GM18507 (cell line): ENCODE measurements at places on chromosomes 5 and 9.
A peak's percentile ranks its signal among the peaks of the same experiment; 100 is the strongest.

- DNase-seq = no peak
Observed at GRCh38 chr9:137305060-137305797, 3.2 kb upstream of the NRARP start.

DNA sequence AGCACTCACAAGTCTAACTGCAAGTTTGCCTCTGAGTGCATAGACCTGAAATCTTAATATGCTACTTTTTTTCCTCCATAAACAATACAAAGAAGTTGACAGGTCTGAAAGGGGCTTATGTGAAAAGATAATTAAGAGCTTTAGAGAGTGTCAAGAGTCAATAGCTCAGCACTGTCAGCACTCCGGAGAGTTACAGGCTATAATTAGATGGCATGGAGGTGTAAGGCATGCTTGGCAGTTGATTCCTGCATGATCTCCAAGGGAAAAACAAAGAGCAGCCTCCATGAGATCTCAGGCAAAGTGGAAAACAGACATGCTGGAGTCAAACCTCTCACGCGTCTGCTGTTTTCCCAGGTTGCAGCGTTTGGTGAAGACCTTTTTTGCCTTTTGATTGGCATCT is 468.7 kb downstream of the TLE4 start:
- no peak for DNase-seq

DNA sequence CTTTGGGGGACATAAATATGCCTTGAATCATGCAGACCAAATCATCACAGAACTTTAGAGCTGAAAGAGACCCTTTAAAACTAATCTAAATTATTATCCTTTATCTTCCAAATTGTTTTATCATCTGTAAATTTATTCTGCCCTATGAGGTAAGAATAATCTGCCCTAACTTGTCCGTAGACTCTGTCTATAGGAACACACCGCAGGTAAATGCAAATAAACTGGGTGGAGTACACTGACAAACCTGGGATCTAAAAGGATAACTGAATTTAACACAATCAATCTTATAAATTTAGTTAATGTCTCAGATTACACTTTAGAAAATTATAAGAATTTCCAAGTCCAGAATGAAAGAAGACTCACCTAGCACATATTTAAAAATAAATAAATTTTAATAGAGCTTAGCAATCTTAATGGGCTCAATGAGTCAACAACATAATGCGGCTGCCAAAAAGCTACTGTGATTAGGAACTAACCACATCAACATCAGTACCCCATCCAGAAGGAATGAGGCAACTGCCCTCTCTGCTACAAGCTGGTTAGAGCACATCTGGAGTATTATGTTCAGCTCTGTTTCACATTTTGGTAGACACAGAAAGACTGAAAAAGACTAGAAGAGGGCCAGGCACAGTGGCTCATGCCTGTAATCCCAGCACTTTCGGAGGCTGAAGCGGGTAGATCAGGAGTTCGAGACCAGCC is 5.6 kb downstream of the MEGF9 start:
- no peak for DNase-seq

- no peak for DNase-seq
Observed at GRCh38 chr5:76292620-76293322, 110.3 kb upstream of the IQGAP2 start.

GRCh38 chr9:117030254-117030768 is 343.2 kb downstream of the TRIM32 start:
- DNase-seq = no peak

- DNase-seq = no peak
Observed at GRCh38 chr9:98484162-98484561, 224.6 kb downstream of the GABBR2 start.

DNA sequence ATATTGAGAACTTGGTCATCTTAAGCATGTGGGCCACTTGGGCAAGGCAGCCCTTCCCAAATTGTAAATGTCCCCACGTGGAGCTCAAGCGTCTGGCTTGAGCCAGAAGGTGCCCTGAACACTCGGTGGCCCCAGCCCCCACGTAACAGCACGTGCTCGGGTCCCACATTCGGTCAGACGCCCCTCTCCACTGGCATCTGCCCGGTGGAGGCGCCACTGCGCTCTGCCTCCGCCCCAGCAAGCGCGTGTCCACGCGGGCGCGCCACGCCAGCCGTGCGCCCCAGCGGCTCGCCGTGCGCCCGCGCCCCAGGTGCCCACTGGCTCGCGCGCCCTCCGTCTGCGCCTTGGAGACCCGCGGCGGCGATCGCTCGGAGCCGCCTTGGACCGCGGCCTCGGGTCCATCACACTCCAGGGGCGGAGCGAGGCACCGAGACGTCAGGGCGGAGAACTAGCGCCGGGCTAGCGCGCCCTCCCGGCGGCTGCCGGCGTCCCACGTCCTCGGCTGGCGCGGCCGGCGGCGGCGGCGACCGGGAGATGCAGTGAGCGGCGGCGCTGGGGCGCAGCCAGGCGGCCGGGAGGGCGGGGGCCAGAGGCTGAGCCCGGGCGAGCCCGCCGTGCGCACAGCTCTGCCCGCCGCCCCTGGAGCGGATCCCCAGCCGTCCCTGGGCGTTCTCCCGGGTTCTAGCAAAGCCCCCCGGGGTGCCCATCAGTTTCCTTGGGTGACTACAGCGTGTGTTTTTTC is at the start of gene PALM2AKAP2:
Gene PALM2AKAP2 (plus strand): TSS at position 488 of the 742 bp plus-strand sequence. CDS start 291 bp downstream, outside the sequence.
- DNase-seq = no peak

DNA sequence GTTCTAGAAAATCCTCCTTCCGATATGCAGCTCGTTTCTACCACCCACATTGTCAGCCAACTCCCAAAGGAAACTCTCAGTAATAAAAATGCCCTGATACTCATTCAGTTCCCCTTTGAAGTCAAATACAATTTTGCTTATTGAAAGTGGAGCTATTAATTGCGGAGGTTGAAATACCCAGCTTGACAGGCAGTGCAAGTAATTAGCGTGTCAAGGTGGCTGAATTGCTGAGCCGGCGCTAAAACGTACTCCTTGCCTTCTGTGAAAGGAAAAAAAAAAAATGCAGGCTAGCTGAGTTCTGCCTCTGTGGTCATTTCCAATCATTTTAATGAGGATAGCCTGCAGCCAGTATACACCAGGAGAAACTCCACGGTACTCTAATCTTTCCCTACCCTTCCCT is 165.5 kb downstream of the RORB start:
- no peak for DNase-seq

DNA sequence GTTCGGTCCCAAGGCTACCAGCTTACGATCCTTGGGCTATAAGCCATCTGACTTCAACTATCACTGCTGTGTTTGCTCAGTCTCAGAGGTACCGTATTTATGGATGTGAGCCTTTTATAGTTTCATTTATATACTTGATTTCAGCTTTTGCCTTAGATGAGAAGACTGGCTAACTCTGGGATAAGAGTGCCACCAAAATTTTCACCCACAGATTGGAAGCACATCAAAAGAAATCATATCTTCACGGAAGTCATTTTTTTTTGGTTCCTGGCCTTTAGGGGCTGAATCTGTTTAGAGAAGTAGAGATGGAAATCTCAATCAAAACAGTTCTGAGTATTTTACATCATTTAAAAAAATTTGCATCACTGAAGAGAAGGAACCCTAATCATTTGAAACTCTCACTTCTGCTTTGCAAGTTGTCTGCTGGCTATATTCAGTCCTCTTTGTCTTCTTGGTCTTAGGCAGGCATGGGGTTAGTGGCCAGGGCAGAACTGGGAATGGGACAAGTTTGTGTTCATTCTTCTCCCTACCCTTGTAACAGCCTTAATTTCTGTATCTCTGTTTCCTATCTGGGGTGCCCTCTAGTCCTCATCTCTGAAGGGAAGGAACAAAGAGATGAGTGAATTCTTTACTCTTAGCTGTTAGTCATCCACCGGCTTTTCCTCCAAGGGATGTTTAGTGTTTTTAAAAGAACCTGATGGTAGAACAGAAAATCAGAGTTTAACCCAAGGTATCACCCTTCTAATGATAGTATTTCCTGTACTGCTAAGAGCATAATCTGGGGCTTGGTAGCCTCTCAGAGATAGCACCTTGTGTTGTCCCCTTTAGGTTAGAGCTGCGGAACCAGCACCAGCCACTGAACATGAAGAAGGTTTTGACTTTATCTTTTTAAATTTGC is 14.1 kb upstream of the TNFAIP8 start:
- no peak for DNase-seq

DNA sequence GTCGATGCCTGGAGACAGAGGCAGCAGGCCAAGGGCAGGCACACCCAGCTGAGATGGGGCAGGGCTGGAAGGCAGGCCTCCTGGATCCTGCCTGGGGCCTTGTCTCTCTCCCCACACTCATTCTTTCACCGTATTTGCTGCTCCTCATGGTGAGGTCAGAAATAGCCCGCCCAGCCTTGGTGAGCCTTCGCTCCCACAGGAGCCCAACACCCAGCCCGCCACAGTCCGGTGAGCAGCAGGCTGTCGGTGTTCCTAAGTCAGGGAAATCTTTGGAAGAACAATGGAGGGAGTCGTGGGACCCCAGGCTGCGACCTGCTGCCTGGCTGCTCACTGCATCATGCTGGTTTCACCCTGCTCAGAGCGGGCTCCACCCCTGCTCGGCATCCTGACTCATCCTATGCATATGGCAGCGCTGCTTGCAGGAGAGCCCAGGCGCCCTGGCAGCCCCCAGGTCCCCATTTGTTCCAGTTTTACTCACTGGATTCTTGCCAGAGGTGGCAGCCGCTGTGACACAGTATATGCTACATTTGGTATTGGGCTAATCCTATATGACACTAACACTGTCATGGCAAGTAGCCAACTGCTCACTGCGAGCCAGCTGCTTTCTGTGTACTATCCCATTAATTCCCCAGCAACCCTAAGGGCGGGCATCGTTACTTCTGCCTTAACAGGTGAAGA is 53.2 kb upstream of the NCS1 start:
- no peak for DNase-seq

GRCh38 chr9:116713271-116713670 is 26.2 kb downstream of the TRIM32 start:
- DNase-seq = no peak

DNA sequence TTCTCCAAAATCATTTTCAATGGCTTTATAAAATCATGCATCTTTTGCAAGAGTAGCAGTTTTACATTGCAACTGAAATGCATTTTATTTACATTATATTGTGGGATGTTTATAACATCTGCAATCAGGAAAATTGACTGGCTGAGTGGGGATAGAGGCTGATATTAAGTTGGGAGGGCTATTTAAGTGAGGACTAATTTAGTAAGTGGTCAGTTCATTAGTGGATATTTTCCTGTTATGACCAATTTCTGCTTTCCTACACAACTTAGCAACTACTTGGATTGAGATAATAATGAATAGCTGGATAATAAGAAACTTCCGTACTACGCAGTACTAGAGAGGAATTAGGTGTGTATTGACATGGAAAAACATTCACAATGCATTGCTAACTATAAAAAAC is 92.9 kb upstream of the SSBP2 start:
- no peak for DNase-seq

DNA sequence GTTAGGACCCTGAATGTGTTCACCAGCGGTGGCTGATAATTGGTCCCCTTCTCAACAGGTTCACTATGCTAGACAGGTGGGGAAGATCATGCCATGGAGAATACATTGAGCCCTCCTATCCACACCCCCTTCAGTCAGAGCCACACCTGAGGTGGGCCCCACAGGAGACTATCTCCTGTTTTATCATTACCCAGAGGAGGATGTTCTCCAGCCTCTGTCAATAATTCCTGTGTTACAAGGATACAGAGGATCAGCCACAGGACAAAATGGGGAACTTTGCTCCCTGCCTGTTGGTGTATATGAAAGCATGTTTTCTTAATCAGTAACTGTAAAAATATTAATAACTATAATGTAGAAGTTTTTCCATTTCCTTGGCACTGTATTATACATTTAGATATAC is 25.9 kb downstream of the RAD1 start:
- no peak for DNase-seq

DNA sequence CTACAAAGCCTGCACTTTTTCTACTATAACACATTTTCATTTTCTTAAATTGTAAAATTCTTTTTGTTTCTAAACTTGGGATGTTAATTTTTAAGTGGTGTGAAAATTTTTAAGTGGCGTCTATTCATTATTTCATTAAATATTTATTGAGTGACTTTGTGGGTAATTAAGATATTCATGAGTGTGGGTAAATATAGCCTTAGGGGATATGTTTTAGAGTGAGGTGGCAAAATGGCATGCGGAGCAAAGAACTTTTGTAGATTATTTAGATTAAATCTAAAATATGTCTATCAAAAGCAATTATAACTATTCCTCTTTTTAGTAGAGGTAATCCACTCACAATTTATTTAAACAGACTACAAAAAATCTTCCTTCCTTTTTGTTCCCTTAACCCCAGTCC is 188.4 kb downstream of the PCSK1 start:
- DNase-seq = no peak

DNA sequence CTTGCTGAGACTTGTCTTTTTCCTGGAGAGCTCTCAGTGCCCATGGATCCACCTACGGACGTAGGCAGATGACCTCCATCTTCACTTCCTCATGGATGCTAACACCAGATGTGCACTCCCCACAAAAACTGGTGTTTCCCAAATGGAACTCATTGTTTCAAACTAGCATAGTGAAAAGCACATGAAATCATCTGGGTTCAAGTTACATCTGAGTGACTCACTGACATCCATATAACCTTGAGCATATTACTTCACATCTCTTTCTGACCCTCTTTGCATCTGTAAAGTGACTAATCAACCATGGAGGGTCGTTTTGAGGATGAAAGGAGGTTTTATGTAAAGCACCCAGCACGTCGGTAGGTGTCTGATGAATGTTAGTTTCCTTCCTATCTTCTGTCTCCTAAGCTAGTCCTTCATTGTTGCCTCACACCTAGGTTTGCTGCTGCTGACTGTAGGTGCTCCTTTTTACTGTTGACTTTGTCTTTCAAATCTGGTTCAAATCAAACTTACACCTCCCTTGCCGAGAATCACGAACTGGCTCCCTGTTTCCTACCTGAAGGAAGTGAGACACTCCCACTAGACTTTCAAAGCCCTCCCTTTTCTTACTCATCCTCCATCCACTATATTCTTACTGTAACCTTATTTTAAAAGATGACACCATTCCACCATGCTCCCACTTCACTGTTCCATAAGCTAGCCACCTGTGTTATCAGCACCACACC is 10.3 kb downstream of the OCLN start:
- no peak for DNase-seq

- no peak for DNase-seq
Observed at GRCh38 chr5:79225441-79225840, 10.5 kb upstream of the JMY start.

GRCh38 chr5:154214371-154215106 is 24.0 kb downstream of the GALNT10 start:
- peak; percentile 25 for DNase-seq

DNA sequence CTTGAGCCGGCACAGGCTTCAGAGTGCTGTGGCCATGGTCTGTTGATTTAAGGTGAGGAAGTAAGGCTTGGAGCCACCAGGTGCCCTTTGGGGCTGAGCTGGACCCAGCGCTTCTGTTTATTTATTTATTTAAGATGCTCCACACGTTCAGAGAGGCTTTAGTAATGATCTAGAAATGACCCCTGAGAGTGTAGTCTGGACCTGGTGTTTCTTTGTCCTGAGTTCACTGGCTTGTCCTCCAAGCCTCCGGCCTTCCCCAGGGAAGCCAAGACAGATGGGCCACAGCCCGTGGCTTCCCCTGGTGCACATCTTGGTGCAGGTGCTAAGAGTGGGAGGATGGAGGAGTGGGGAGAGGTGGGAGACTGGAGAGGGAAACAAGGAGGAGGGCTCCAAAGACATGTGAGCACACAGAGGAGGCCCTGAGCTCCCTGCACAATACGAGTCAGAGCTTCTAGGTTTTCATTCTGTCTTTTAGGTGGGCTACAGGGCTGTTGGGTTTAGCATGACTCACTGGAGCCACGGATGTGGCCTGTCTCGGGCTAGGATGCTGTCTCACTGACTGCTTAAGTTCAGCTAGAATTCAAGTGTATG is 56.9 kb downstream of the AHRR start:
- DNase-seq = no peak
